SHP77 treated with DMSO at 0.1 percent for 48 hours (cell line): ENCODE measurements at places on chromosomes 16 and 17.

- DNase-seq: no peak
Measured at GRCh38 chr16:81688182-81688581, 90.9 kb upstream of the PLCG2 start.

DNA sequence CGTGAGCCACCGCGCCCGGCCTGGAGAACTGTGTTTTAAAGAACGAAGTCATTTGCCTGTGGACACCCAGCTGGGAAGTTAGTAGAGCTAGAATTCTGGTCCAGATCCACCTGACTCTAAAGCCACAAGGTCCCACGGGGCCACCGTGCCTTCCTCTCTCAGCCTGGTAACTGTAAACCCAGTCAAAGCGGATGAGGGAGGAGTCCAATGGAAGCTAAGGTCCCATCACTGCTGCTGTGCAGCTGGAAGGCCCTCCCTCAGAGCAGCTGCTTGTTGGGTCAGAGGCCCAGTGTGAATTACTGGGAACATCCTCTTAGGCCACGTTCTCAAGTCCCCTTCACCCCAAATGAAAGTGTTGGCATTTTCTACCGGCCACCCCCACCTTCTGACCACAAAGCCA is 48.8 kb upstream of the CACNG5 start:
- no peak for DNase-seq

GRCh38 chr17:15335446-15335845 is 6.0 kb downstream of the TEKT3 start:
- DNase-seq: no peak

- DNase-seq: peak; percentile 83
Measured at GRCh38 chr17:68035131-68035522, 408 bp upstream of the KPNA2 start.

GRCh38 chr16:73166441-73166851 is 118.5 kb upstream of the ZFHX3 start:
- DNase-seq: no peak

GRCh38 chr17:46925185-46925868 is 2.4 kb downstream of the GOSR2 start:
- DNase-seq: no peak

- peak; percentile 90 for DNase-seq
Measured at GRCh38 chr16:47230296-47230695, 86.6 kb upstream of the NETO2 start.

DNA sequence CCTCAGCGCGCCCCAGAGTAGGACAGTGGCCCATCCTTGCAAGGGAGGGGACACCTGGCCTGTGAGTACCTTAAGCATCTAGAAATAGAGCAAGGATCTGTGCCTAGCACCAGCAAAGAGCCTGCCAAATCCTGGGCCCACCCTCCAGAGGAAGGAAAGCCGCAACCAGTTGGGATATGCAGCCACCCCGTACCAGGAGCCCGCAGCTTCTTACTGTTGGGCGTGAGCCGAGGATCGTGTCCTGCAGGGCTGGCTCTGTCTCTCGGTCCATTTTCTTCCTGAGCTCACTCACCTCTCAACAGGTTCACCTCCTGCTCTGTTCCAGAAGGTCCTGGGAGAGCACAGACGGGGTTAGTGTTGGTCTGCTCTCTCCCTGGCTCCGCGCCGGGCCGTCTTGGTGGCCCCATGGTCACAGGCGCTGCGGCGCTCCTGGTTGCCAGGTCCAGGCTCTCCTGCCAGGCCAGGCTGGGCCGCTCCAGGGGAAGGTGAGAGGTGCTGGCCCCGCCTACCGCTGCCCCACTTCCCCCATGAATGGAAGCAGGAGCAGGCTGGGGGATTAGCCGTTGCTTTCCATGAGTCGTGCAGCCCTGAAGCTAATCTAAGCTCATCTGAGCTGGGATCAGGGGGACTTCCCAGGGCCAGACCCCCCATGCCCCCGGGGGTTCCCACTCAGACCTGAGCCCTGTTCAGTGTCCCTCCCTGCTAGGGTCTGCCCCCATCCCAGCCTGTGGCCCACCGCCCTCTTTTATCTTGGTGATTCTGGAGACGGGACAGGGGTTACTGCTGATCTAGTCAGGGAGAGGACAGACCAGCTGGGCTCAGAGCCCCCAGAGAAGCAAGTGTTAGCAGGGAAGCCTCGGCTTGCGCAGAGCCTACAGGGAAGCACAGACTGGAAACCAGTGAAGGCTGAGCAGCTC is 12.7 kb downstream of the ENDOV start:
- DNase-seq: no peak

GRCh38 chr16:65121870-65122723 is at the start of gene CDH11:
Gene CDH11, minus strand, starts transcription at chr16:65122063. Its CDS starts 117,194 bp downstream, at chr16:65004869.
- no peak for DNase-seq

DNA sequence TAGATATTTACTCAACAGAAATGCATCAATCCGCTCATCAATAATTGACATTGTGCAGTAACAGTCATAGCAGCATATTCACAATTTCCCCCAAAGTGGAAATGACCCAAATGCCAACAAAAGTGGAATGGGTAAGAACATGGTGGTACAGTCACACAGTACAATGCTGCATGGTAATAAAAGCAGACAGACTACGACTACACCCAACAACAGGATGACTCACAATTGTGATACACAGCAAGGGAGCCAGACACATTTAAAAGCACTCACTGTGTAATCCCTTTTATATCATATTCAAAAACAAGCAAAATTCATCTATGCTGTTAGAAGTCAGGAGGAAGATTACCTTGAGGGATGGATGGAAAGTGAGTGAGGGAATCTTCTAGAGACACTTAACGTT is 76.5 kb upstream of the NUDT7 start:
- no peak for DNase-seq
